Amniotic epithelial cell (primary cell): ENCODE measurements at places on chromosomes 7 and 10.

DNA sequence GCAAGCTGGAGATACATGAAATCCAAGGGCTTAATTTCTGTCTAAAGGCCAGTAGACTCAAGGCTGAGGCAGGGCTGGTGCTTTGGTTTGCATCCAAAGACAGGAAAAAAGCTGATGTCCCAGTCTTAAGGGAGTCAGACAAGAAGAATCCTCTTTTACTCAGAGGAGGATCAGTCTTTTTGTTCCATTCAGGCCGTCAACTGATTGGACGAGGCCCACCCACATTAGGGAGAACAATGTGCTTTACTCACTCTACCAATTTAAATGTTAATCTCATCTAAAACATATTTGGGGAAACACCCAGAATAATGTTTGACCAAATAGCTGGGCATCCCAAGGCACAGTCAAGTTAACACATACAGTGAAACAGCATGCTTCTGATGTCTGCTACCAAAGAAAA lies 388.5 kb upstream of the CHRM2 start:
- DNase-seq, result no peak

- peak; percentile 50 for DNase-seq
These were observed 12.0 kb upstream of the KLHL7 start for GRCh38 chr7:23093546-23093945.

DNA sequence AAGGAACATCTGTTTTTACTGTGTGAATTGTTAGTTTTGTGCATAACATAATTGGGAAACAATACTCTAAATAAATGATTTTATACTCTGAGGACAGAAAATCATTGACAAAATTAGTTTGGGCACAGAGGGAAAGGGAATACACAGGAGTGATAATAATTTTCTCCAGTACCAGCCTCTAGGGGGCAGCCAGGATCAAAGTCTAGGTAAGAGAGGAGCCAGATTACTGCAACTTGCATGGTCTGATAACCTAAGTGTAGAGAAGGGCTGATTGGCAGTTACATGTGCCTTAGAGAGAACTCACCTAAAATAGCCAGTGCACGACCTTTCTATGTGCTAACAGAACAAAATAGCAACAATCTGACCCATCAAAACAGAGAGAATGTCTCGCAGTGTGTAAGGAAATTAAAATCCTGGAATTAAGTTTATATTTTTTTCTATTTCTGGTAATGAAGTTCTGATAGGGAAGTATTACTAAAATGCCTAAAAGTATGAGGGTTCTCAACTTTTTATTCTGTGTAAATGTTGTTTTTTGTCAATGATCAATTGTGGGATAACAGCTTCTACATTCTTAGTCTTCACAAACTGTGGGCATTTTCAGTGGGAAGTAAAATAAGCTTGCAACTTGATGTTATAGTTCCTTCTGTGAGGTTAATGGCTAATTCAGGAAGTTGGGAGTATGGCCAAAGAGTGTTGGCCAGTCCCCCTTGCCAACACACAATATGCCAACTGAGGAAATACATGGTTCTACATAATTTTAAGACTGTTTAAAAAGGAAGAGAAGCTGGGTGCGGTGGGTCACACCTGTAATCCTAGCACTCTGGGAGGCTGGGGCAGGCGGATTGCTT lies 66.4 kb downstream of the EXOC6 start:
- peak; percentile 62 for DNase-seq

DNA sequence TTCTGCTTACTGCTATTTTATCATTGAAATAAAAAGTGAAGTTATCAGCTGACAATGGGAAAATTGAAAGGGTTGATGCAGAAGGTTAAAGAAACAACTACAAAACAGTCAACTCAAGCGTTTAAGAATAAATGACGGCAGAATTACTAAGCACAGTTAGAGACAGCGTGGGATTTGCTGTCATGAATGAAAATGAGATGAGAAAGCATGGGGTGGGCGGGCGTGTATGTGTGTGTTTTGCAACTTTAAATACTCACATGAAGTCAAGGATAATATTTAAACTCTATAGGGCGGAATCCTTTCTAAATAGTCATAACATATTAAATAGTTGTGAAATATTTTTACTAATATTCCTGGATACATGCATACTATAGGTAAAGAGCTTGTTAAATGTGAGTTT lies 450.8 kb downstream of the ETV1 start:
- peak; percentile 34 for DNase-seq

DNA sequence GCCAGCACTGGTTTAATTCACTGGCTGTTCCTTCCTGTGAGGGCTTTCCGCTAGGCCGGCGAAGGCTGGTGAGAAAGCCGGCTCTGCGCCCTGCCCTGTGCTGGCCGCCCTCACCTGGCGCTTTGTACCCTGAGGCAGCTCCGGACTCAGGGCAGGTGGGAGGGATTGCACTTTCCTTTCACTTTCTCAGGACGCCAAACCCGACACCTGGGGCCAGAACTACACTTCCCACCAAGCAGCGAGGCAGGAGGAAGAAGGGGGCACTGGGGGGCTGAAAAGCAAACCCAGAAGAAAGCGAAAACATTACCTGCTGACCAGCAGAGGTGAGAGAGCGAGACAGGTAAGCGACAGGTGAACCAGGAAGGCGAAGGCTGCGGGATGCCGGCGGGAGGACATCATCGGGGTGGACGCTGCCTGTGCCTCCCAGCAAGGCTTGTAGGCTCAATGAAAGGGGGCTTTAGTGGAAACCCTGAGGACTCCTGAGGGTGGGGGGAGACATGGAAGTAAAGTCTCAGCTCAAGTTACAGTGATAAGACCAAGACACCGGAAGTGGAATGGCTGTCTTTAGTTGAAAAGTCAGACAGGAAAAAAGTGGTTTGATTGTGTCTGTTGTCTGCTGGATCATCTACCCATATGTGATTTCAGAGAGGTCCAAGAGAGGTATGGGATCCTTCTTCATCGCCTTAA lies at the start of gene RAB19:
Gene RAB19, plus strand, starts transcription at position 181 of the 687 bp plus-strand sequence. CDS start 3,589 bp downstream, outside the sequence.
- no peak for DNase-seq

- DNase-seq, result no peak
These were observed 17.9 kb downstream of the PDIA4 start for GRCh38 chr7:149010451-149010850.

GRCh38 chr10:114697061-114697598 lies 39.1 kb upstream of the ABLIM1 start:
- DNase-seq, result no peak

DNA sequence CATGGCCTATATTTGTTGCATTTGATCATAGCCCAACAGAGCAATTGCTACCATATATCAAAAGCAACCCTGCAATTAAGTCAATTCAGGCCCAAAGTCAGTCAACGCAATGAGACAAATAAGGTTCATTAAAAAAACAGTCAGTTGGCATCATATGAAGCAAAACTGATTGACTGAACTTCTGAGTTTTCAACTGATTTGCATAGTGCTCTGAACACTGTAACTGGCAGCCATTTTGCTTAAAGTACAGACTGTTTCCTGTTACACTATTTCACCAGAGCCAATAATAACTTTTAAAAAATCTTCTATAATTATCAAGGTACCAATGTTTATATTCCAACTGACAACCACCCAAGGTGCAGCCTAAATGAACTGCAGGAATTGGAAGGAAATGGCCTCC lies 68.4 kb upstream of the RAPGEF5 start:
- DNase-seq, result no peak

GRCh38 chr10:119500821-119501220 lies 41.7 kb downstream of the RGS10 start:
- no peak for DNase-seq

DNA sequence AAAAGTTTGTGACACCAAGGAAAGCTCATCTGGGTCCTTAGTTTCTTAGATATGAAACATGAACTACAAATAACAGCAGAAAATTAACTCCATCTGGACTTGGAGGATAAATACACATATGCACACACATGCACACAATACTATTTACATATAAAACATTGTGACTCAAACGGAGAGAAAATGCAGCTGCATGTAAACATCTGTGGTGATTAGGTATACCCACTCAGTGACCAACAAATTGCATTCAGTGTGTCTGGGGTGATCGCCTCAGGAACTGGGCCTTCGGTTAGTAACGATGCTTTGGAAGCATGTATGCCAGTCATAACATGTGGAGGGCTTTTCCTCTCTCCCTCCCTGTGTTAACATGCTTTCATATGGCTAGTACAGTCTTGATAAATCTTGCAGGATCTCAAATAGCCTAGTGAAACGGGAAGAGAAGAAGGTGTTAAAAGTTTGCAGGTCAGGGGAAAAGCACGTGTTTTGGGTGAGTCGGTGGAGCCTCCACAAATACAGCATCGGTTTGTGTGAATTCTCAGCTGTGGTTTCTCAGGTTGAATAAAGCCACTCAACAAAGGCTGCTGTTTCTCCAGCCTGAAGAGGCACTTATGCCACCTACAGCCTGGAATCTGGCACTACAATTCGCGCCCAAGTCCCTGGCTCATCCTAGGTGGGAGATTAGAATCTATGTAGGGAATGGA lies 8.7 kb upstream of the GLRX3 start:
- DNase-seq, result peak; percentile 69

- peak; percentile 44 for DNase-seq
These were observed 258.9 kb upstream of the NPY start for GRCh38 chr7:24025094-24025493.

- DNase-seq, result no peak
These were observed 58.9 kb upstream of the SHH start for GRCh38 chr7:155871211-155871610.

DNA sequence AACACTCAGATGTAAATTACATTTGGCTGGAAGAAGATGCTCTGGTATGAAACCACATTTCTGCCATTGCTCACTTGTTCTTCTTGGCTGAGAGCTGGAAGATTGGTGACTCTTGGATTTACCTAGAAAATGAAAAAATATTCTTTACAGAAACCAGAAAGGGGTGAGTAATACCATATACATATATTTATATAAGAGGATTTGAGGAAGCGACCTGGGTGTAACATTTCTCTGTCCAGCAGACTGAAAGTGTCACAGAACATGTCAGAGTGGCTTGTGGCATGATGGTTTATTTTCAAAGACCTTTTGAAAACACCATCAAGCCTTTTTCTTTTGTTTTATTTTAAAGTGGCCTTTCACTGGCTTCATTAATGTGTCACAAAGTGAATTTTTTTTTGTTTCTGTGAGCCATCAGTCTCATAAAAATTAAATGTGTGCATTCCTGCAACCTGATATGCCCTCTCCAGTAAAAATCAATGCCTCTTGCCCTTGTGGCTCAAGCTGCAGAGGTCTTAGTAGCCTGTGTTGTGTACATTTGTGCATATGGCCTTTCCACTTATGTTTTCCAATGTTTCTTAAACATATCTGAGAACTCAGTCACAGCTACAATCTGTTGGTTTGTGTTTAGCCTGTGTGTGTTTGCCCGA lies 23.5 kb downstream of the CREB5 start:
- DNase-seq, result no peak

GRCh38 chr7:23533238-23533604 lies 1.4 kb upstream of the TRA2A start:
- DNase-seq, result no peak

GRCh38 chr7:17171427-17171826 lies 127.0 kb upstream of the AHR start:
- no peak for DNase-seq

- DNase-seq, result peak; percentile 84
These were observed 206.1 kb downstream of the CHRM2 start for GRCh38 chr7:137074391-137075030.

GRCh38 chr10:27099448-27099847 lies 846 bp downstream of the ANKRD26 start:
- DNase-seq, result no peak

- DNase-seq, result no peak
These were observed 355.1 kb upstream of the MKI67 start for GRCh38 chr10:128481152-128481840.

DNA sequence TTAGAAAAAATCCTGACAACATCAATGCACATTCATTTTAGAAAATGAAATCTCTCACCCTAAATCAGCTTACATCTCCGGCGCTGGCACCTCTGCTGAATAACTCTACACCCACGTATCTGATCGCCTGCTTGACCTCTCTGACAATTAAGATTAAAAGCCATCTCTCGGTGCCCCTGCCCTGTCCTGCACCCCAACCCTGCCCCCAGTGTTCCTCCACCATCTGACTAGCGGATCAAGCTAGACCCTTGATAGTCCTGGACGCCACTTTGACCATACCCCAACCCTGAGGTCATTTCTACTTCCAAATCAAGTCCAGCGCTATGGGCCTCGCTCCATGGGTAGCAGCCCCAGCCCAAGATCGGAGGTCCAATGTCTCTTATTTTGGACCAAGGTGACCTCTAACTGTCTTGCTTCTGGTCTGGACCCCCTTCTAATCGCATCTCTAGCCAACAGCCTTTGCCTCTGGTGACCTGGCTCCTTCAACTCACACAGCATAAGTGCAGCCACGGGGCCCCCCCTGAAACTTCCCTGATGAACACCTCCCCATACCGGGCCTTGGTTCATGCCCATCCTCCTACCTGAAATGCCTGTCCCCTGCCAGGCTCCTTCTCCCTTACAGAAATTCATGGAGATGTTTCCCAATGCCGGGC lies 28.5 kb downstream of the BTBD16 start:
- DNase-seq, result no peak

GRCh38 chr7:16268821-16269768 lies 152.2 kb downstream of the CRPPA start:
- peak; percentile 99 for DNase-seq

DNA sequence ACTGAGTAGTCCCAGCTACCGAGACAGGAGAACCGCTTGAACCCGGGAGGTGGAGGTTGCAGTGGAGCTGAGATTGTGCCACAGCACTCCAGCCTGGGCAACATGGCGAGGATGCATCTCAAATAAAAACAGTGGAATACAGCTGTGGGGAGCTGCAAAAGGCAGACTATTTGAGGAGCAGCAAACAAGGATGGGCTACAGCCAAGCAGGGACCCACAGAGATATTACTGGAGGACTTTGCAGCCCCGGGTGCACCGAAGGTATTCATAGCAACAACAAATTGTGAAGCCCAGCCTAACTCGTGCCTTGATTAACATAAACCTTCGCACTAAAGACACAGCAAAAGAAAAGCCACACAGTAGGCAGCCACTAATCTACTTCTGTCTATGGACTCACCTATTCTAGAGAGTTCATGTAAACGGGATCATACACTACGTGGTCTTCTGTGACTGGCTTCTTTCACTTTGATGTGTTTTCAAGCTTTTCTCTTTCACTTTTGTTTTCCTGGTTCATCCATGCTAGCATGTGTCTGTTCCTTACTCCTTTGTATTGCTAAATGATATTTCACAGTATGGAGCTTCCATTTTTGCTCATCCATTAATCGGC lies 34.0 kb downstream of the PODXL start:
- peak; percentile 36 for DNase-seq

DNA sequence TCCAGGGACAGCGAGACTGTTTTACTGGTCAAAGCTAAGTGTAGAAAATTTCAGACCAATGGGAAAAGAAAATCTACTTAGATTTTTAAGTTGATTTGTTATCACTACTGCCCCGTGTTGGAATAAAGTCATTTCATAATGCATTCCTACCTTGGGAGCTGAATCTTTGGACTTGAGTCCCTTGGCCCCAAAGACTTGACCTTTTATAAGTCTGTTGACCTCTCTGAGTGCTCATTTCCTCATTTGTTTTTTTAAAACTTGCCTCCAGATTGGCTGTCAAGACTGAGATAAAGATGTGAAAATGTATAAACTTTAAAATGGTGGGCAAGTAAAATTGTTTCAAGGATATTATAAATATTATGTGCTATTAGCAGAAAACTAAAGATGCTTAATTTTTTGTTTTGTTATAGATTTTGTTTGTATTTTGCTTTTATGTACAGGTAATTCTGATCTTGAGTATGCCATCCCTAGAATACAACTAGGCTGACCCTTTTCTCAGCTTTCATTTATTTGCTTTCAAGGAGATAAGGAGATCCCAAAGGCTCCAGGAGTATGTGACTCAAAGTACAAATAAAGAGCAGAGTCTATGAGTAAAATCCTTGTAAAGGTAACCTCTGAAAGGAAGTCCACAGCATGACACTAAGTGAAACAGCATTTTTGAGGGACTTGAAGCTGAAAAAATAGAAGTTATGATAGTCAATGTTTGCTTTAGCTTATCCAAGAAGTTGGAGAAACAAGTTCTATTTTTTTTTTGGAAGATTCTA lies 54.6 kb downstream of the TMEM26 start:
- no peak for DNase-seq
